Activated CD4-positive, alpha-beta T cell treated with anti-CD3 and anti-CD28 coated beads for 24 hours (primary cell): ENCODE measurements at places on chromosomes 5 and 9.

GRCh38 chr5:115084246-115084793 is 85.4 kb downstream of the TRIM36 start:
- no peak for DNase-seq

GRCh38 chr5:88695232-88695631 is 187.8 kb downstream of the MEF2C start:
- no peak for DNase-seq

DNA sequence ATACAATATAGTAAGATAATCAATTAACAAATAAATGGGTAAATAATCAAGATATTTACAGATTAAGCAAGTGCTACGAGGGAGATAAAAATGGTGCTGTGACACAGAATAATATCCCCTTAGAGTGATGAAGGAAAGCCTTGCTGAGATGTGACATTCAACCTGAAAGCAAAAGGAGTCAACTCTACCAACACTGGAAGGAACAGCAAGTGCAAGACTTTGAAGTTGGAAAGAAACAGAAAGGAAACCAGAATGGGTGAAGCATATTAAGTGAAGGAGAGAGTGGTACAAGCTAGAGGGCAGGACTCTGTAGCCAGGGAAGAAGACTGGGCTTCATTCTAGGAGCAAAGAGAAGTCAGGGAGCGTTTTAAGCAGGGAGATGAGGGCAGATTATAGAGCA is 12.2 kb upstream of the MEGF9 start:
- no peak for DNase-seq

DNA sequence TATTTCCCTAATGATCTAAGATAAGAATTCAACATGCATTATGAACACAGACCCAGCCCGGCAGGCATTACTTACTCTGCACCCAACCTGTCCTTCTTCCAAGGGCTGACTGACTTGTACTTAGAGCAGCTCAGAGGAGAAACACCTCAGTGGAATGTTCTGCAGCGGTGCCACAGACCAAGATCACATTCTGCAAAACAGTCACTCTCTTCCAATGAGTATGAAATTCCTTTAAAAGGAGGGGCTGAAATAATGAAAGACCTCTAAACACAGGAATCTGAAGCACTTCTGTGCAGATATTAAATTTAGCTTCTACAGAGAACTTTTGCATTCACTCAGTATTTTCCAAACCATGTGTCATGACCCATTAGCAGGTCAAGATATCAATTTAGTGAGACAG is 172.9 kb downstream of the ZDHHC21 start:
- no peak for DNase-seq

- DNase-seq, result peak; percentile 10
These were observed 518 bp upstream of the FAM13B start for GRCh38 chr5:138033386-138033808.

GRCh38 chr9:37466037-37466709 is 923 bp upstream of the ZBTB5 start:
- no peak for DNase-seq

GRCh38 chr5:176803943-176804498 is 6.3 kb upstream of the UNC5A start:
- no peak for DNase-seq

GRCh38 chr5:143677403-143677802 is 134.6 kb upstream of the HMHB1 start:
- no peak for DNase-seq

GRCh38 chr9:132201139-132201538 is 39.3 kb downstream of the NTNG2 start:
- DNase-seq, result no peak

DNA sequence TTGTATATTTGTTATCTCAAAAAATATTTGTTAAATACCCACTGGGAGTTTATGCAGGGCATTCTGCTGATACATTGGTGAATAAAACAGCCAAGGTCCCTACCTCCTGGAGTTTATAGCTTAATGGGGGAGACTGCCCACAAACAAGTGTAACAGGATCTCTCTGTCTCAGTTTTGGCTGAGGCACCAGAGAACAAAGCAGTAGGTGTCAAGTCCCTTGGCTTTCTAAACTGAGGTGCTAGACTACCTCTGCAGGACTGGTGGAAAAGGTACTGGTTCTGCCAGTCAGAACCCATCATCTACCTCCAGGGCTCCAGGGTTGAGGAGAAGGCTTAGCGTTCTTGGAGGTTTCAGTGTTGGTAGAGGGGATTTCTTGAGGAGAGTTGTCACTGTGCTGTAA is 188.4 kb upstream of the ELL2 start:
- no peak for DNase-seq

DNA sequence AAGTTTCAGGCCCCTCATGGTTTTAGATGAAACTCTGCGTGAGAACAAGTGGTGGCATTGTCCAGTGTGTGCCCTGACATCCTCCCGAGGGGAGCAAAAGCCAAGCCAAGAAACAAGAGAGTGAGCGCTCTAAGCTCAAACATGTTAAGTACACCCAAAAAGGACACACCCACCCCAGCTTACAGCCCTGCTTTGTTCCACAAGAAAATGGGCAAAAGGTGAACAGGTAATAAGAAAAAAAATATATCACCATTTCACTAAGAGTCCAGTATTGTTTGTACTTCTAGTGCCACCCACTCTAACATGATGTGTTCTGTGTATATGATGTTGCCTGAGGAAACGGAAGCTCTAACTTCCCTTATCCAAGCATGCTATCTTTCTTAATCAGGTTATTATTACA is 278.2 kb downstream of the SLIT3 start:
- no peak for DNase-seq

GRCh38 chr5:177304392-177305119 is 957 bp downstream of the PRELID1 start:
- DNase-seq, result no peak

GRCh38 chr5:171661143-171661542 is 124.5 kb upstream of the SMIM23 start:
- no peak for DNase-seq

- no peak for DNase-seq
These were observed 5.3 kb downstream of the ANKS6 start for GRCh38 chr9:98790842-98791607.

DNA sequence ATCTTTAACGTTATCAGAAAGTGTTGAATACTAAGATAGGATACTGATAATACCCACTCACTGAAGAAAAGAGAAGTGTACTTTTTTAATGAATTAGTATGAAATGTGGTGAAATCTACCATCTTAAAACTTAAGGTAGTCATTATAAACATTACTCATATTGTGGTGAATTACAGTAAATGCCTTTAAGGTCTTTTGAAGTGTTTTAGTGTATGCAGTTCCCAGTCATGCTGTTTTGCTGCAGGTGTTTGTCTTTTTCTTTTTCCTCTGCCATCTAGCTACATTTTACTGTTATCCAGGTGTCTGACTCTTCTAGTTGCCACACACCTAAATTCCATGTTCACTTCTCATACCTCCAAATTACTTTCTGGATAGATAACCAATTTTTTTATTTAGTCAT is 72.6 kb downstream of the ERMP1 start:
- DNase-seq, result no peak

DNA sequence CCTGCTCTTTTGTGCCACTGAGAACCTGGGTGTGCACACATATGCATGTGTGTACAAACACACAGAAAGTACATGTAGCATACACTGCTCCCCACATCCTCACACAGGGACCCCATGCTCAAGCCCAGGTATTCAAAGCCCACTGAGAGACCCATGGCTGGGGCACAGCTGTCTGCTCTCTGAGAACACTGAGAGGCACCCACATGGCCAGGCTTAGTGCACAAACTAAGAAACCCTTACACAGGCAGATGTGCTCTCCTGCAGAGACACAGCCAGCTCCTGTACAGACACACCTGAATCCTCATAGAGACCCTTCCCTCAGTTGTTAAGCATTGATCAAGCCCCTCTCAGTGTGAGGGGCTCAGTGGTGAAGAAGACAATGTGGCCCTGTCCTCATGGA is 92.5 kb downstream of the CACNA1B start:
- no peak for DNase-seq

DNA sequence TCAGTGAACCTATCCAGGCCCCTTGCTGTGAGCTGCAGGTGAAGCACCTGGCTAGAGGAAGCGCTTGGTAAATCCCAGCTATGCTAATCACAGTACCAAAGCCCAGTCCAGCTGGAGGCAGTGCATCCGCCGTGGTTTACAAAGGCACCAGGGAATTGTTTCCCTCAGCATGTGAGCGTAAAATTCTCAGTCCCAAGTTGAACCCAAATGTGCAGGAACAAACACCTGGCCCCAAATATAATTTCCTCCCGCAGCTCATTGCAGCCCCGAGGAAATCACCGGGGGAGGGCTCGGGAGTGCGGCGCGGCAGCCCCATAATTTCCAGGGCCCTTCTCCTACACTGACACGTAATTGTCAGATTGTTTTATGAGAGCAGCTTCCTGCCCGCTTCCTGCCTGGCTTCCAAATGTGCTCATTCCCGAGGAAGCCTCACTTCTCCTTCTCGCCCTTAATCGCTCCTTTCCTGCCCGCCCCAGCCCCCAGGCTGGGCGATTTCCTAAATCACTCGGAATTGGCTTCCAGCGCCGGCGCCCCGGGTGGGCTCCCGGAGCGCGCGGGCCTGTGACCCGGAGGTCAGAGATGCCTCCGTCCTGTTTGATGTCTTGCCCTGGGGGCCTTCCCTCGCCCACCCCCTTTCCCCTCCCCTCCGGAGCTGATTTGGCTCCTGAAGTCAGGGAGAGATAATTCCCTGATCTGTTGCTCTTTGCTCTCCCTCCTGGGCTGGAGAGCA is 134.4 kb downstream of the FGF1 start:
- DNase-seq, result no peak

- no peak for DNase-seq
These were observed 317.9 kb upstream of the ITGA1 start for GRCh38 chr5:52469835-52470234.

- DNase-seq, result no peak
These were observed 1314.1 kb upstream of the CDH6 start for GRCh38 chr5:29879401-29879800.

DNA sequence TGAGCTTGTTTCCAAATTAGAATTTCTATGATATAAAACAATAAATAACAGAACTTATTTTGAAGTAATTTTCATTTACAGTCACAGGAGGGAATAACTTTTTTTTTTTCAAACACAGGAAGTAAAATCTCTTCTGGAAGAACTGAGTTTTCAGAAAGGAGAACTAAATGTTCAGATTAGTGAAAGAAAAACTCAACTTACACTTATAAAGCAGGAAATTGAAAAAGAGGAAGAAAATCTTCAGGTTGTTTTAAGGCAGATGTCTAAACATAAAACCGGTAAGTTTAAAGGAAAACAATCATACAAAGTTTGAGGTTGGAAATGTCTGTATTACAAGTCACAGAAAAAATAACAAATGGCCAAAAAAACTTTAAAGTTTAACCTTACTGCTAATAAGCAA is 41.6 kb downstream of the RAB14 start:
- no peak for DNase-seq

GRCh38 chr5:172364773-172365172 is 81.2 kb upstream of the UBTD2 start:
- DNase-seq, result no peak

- DNase-seq, result no peak
These were observed 56.1 kb upstream of the PHYKPL start for GRCh38 chr5:178288401-178289368.

DNA sequence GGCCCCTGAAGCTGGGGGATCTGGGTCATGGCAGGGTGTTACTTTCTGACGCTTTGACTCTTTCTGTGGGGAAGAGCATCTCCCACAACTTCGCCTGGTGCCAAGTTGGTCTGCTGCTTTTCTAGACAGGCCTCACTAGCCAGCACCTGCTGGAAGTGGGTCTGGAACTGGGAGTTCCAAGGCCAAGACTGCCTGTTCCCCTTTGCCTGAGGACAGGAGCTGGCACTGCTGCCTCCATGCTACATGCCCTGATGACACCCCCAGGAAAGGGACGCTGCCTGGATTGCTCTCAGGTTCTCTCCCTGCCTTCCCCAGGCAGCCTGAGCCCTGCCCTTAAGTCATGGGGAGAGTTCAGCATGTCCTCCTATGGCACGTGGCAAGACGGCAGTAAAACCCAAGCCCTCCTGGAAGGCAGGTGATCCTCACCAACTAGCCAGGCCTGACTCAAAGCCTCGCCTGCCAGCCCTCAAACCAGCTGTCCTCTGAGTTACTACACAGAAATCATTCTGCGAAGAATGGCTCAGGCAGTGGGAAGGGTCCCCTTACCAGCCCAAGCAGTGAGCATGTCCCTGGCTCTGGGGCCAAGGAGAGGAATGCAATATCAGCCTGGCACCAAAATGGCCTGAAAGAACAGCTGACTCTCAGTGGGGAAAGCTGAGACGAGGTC is 35.8 kb downstream of the SEC61B start:
- no peak for DNase-seq

GRCh38 chr5:14183187-14183939 is 40.2 kb downstream of the TRIO start:
- no peak for DNase-seq

DNA sequence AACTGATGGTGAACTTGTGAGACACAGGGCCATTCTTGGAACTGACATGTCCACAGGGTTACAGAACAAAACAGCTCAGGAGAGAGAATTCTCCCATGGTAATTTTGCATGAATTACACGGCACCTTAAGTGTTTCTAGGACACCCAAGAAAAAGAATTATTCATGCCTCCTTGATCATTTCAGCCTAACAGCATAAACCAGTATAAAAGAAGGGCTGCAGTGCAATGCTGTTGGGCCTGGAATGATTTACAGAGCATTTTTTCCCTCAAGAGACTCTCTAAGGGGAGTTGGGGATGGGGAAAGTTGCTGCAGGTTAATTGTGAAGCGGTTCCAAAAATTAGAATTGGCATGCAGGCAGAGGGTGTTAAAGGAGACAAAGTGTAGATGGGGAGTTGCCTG is 136.4 kb upstream of the FBXL7 start:
- no peak for DNase-seq

DNA sequence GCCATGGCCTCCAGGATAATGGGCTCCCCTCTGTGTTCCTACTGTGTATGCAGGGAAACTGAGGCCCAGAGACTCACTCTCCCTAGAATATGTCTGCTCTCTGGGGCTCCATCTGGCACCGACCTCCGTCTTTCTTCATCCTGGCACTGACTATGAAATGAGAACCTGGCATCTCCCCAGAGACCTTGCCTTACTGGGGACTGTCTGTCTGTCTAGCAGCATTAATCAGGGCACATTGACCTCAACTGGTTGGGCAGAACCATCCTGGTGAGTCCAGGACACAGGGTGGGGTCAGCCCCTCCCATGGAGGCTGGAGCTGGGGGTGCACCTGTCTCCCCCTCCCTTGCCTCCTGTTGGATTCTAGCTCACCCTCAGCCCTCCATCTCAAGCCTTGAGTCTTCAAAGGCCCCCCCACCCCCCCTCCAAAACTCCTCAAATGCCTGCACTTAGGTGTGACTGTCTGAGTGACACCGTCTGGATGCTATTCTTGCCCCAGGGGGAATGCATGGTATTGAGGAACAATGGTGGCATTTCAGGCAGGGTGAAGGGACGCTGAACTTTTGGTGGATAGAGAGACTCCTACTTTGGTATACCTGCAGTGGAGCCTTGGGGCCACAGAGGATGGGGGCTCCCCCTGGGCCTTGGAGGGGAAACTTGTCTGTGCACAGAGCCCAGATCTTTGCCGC is 12.8 kb upstream of the PITX1 start:
- no peak for DNase-seq
